NCI-H187 treated with DMSO at 0.1 percent for 48 hours (cell line): ENCODE measurements at places on chromosomes 2 and 18.

DNA sequence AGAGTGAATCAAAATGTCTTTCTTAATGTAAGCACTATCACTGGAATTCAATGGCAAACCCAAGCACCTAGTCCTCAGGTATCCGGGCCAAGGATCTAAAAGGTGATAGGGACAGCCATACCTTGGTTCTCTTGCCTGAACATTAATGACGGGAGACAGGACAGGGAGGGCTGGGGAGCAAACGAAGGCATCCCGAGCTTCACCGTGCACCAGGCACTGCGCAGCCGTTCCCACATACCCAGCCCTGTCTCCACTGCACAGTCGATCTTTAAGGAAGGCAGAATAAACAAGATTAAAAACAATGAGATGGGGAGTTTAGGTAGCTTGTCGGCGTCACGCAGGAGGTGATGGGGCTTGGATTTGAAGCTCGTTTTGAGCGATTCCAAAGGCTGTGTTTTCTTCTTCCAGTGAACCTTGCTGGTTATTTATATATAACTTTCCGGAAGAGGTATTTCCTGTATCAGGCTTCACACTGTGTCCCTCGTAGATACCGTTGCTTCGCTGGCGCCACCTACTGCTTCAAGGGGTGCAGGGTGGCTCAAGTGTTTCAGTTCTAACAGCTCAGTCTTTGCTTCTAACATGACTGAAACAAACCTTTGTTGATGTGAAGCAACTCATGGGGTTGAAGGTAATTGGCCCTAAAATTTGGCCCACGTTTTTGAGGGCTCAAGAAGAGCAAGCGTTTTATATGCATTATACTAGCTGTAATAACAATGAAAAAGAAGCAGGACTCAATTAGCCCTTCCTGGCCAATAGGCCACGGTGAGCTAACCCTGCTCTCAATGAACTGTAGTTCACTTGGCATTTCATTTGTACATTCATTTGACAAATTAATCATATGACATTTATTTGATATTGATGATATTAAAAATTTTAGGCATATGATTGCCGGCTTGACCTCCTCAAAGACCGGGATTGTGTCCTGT lies 77.4 kb downstream of the DCDC2C start:
- DNase-seq, result peak; percentile 55

DNA sequence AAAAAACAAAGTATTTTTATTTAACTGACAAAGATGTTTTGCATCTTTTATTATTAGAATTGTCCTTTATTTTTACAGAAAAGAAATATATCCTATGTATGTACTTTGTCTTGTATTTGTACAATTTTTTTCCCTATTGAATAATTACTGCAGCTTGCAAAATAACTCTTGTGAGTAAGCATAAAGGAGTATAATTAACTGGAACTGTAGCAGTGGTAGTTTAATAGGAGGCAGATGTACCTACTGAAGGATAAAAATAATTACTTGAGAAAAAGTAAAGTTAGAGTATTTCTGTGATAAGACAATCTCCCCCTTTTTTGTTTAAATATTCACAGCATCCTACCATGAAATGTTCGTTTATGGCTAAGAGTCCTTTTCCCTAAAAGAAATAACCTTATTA lies 34.7 kb downstream of the EHBP1 start:
- no peak for DNase-seq

DNA sequence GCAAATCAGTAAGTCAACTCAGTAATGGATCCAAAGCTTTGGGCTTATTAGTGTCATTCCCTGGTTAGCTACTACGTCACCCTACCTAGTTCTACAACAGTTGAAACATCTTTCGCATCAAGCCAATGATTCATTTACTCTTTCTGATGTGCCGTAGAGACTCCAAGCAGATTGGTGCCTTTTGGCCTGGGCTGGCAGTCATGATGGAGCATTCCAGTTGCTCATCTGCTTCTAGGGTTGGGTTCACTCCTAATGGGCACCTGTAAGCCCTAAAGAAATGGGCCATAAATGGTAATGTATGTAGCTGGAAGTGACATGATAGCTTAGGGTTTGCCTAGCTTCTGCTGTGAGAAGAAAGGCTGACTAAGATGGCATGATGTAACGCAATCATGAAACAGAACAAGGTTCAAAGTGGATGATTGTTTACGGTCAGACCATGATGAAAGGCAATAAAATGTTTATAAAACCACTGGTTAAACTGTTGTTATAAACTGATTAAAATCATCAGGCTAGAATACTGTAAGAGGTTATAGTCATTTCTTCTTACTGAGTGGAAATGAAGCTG lies 20.4 kb upstream of the CCL20 start:
- no peak for DNase-seq

DNA sequence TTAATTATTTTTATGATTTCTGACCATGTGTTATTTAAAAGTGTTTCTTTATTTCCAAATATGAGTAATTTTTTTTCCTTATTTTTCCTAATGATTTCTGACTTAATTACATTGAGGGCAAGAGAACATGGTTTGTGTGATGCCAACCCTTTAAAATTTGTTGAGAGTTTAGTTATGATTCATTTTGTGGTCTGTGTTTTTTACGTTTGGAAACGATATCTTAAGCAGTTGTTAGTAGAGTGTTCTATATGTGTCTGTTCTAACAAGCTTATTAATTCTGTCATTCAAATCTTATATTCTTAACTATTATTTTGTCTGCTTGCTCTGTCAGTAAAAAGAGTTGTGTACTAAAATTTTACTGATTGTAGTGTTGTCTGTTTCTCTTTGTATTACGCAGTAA lies 15.0 kb downstream of the NAB1 start:
- DNase-seq, result no peak

DNA sequence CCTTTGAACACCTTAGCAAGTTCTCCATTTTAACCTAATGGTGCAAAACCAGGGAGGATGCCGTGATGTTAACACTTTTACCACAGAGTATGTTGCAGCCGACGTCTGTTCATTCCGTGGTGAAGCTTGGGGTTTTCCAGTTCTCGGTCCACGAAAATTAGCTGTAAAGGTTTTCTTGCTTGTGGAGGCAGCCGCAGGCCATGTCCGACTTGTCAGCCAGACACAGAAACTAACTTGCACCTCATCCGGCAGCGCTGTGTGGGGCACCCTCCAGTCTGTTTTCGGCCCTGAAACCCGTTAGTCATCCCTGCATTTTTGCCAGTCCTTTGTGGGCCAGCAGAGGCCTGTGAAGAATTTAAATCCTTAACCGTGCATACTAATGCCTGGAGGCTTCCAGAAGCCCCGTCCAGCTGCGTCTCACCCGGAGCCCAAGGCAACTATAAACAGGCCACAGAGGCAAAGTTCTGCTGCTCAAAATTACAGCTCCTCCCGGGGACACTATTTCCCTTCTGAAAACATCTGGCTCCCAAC lies 70.6 kb downstream of the SH3YL1 start:
- no peak for DNase-seq
